ENCODE measurements at places on chromosomes 7 and 10.

GRCh38 chr7:462173-463103 lies 57.2 kb downstream of the PDGFA start:
- peak; percentile 23 for DNase-seq

- DNase-seq = no peak
Observed at GRCh38 chr7:50540785-50541579, 24.2 kb downstream of the DDC start.

- DNase-seq = no peak
Observed at GRCh38 chr10:113381981-113382509, 170.8 kb upstream of the HABP2 start.

DNA sequence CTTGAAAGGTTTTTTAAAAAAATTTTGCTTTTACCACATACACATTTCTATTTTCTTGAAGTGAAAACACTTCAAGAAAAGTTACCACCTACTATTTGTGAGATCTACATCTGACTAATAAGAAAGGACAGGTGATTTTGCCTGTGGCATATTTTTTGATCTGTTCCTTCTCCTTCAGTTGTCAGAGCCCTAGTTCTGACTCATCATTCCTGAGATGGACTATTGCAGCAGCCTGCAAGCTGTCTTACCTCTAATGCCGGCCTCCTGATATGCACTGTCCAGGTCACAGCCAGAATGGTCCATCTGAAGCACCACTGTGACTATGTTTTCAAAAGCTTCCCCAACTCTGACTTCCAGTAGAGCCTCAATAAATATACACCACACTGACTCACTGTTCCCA lies 28.2 kb upstream of the ANK3 start:
- DNase-seq = no peak

DNA sequence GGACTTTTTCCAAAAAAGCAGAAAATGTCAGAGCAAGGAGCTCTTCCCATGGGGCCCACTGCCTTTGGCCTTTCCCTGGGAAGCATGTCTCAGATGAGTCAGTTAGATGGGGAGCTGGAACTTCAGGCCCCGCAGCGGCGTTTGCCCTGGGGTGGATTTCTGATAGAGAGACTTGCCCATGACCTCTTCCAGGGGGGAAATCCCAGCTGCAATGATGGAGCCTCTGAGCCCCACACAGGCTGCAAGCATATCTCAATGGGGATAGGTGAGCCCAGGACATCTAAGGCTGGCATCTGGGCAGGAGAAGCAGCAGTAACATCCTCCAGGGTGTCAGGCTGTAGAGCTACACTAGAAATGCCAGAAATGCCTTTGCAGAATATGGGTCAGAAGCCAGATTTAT lies 269.2 kb upstream of the TCERG1L start:
- DNase-seq = no peak

- DNase-seq = peak; percentile 24
Observed at GRCh38 chr10:46526682-46527038, 29.8 kb downstream of the GPRIN2 start.

- DNase-seq = no peak
Observed at GRCh38 chr7:37974711-37975110, 54.3 kb downstream of the EPDR1 start.

- peak; percentile 65 for DNase-seq
Observed at GRCh38 chr10:47311193-47311931, 10.9 kb upstream of the GDF2 start.

DNA sequence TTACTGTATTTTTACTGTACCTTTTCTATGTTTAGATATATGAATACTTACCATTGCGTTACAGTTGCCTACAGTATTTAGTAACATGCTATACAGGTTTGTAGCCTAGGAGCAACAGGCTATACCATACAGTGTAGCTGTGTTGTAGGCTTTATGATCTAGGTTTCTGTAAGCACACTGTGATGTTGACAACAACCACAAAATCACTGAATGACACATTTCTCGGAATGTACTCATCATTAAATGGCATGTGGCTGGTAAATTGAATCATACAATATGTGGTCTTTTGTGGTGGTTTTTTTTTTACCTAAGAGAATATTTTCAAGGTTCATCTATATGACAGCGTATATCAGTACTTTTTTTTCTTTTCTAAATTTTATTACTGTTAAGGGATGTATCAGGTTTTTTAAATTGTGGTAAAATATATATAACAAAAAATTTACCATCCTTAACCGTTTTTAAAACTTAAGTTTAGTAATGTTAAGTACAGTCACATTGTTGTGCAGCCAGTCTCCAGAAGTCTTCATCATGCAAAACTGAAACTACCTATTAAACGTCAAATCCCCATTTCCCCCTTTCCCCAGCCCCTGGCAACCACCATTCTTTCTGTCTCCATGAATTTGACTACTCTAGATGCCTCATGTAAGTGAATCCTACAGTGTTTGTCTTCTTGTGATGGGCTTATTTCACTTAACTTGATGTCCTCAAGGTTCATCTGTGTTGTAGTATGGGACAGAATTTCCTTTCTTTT lies 21.5 kb downstream of the BTAF1 start:
- DNase-seq = no peak

DNA sequence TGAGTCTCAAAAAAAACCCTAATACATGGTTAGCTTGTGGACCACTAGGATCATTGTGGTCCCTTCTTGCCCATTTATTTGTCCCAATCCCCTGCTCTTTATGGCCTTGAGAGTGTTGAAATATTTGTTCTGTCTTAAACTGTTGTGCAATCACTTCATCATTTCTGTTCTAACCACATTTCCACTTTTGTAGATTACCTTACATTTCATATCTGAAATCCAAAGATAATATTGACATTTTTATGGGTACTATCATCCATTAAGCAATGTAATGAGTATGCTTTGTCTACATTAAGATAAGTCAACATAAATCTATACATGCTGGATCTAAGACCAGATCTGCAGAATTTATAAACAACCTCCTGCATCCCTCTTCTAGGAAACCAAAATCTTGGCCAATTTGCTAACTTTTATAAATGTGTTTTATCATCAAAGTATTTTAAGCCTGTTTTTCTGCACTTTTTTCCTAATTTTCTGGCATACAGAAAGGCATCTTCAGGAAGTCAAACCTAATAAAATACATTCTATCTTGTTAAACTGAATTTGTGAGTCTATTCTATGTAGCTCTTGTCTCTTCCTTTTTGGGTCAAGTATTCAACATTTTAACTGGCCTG lies 359.4 kb upstream of the CELF2 start:
- no peak for DNase-seq

GRCh38 chr7:82376739-82377138 lies 66.8 kb downstream of the CACNA2D1 start:
- DNase-seq = no peak

- no peak for DNase-seq
Observed at GRCh38 chr10:1050554-1050953, 1.6 kb upstream of the IDI1 start.

GRCh38 chr10:70774810-70775678 lies 10.1 kb downstream of the TBATA start:
- peak; percentile 20 for DNase-seq

DNA sequence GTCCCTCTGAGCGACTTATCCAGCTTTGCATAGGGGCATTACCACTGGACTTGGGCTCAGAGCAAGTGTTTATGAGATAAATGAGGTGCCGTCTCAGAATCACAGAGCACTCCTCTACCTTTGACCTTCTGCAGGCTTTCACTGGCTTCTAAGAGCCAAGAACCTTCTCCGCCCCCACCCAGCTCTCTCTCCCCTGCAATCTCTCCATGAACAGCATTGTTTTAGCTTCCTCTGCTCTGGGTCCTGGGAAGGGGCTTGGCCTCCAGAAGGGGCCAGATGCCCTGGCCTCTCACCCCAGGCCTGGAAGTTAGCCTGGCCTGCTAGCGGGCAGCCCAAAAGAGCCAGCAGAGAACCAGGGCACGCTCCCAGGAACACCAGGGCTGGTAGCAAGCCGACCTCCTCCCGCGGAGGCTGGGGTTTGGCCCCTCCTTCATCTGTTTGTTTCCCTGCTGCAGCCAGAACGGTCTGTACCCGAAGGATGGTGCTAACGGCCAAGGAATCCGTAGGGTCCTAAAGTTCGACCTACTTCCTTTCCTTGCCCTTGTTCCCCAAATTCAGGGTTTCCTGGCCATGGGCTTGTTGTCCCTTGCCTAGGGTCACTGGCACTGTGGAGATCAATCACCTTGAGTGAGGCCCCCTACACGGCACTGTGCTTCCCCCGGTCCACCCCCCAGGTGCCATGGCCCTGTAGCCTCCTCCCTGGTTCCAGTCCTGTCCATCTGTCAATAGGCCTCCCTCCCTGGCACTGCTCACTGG lies 18.7 kb upstream of the DDIT4 start:
- peak; percentile 70 for DNase-seq

All from activated naive CD8-positive, alpha-beta T cell treated with anti-CD3 and anti-CD28 coated beads, Interleukin-2, amount 10 ng/mL, durations not matched to agents 7 days and 5 days (primary cell).